ENCODE measurements at places on chromosomes 5 and 9.

- DNase-seq: no peak
Observed at GRCh38 chr5:124973661-124974060, 227.2 kb upstream of the ZNF608 start.

- DNase-seq: no peak
Observed at GRCh38 chr9:98992885-98993569, 49.3 kb downstream of the COL15A1 start.

- no peak for DNase-seq
Observed at GRCh38 chr9:133171161-133171961, 7.6 kb upstream of the GBGT1 start.

DNA sequence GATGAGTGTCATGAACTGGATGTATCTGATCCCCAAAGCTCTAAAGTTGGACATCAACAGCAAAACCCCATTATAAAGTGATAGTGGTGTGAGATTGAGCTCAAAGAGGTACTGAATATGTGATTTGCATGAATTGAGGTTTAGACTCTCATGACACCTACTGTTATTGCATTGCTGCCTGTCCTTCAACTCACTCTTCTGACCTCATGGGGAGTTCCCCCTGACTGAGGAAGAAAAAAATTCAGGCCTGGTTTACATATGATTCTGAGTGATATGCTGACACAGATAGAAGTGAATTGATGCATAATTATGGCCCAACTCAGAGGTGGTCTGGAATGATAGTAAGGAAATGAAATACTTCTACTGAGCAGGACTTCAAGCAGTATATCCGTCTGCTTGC, 76.2 kb upstream of the CHD1 start:
- no peak for DNase-seq

GRCh38 chr9:93185266-93186214, 1.6 kb downstream of the WNK2 start:
- DNase-seq: no peak

DNA sequence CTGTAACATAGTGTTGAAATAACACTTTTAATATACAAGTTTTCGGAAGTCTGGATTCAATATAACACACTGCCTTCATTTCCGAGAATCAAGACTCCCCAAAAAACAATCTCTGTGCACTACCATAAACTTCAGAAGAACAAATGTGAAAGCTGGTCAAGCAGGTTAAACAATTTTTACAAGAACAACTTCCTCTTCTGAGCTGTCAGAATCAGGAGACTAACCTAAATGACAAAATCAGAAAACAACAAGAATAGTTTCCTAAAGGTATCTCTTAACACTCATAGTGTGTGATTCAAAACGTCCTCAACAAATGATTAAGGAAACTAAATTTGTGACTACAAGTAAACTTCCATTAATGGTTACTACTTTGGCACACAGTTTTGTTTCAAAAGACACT, 11.6 kb downstream of the C9orf72 start:
- no peak for DNase-seq
